ENCODE measurements at places on chromosomes 1 and 21.

- no peak for DNase-seq
These were observed 95.8 kb downstream of the PRKAB2 start for GRCh38 chr1:147076442-147076841.

GRCh38 chr1:19359357-19359756 lies 47.2 kb downstream of the SLC66A1 start:
- DNase-seq = no peak

GRCh38 chr1:193462629-193463320 lies 276.4 kb upstream of the B3GALT2 start:
- DNase-seq = peak; percentile 51

DNA sequence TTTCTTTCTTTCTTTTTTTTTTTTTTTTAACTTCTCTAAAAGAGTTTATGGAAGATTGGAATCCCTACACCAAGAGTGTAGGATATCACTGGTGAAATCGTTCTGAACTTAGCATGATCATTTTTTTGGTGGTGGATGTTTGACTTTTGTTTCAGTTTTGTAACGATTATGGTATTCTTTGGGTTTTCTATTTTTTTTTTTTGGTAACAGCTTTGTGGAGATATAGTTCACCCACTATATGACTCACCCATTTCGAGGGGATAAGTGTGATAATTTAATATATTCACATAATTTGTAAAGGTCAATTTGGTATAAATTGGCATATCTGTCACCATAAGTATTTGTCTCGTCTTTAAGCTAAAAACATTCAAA lies 29.2 kb downstream of the AGPAT3 start:
- DNase-seq = no peak

GRCh38 chr1:232273011-232273410 lies 356.9 kb downstream of the SIPA1L2 start:
- no peak for DNase-seq

- peak; percentile 52 for DNase-seq
These were observed 5.3 kb downstream of the PSRC1 start for GRCh38 chr1:109277434-109278204.

- DNase-seq = no peak
These were observed 550.2 kb downstream of the LMO4 start for GRCh38 chr1:87878873-87879272.

DNA sequence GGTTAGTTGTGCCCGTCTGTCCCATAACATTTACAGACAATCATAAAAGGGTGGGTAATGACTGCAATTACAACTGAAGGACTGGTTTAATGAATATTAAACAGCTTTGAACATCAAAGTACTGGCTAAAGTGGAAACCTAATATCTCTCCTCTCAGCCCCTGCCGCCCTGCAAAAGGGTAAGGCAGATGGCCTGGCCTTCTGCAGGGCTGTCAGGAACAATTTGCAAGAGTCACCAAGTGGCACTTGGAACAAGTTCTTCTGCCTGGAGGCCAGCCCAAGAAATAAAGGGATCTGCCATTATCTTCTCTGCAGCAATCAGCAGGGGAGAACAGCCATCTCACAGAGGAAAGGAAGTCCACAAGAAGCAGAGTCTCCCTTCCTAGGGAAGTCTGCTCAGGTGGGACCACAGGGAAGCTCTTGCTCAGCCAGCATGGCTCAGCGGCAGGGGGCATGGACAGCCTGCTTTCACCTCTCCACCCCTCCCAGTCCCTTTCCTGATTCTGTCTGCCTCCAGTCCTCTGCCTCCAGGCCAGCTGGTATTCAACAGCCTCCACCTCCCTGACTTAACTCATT lies 96.1 kb downstream of the TRABD2B start:
- no peak for DNase-seq

GRCh38 chr1:1061682-1062345 lies 12.3 kb downstream of the RNF223 start:
- no peak for DNase-seq

DNA sequence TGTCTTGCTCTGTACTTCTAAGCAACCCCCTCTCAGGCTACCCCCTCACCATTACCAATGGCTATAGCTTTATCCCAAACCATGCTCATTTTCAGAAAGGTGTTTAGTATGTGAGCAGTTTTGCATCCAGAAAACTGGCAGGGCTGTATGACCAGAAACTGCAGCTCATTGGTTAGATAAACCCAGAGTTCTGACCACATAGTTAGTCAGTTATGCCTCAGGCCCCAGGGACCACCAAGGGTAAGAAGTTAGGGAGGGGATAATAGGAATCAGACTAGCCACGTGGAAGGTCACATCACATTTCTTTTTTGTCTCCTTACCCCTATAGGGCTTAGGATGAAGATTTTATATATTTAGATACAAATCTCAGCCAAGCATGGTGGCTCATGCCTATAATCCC lies 1.2 kb downstream of the ITGA10 start:
- DNase-seq = no peak

DNA sequence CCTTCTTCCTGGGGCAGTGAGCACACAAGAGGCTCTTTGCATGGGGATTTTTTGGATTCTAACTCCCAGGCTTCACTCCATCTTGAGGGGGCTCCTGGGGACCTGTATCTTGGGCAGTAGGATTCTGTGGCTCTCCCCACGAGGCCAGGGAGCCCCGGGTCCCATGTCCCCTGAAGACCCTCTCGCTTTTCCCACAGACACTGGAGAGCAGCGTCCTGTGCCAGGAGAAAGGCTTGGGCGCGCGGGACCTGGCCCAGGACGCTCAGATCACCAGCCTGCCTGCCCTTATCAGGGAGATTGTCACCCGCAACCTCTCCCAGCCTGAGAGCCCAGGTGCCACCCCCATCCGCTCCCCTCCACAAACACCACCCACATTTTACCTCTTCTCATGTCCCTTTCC lies 735 bp downstream of the CROCC start:
- DNase-seq = no peak

GRCh38 chr21:22201126-22201525 lies 1202.9 kb downstream of the NCAM2 start:
- DNase-seq = no peak

GRCh38 chr1:12244585-12244984 lies 14.8 kb downstream of the VPS13D start:
- no peak for DNase-seq

- no peak for DNase-seq
These were observed 42.7 kb upstream of the SLC16A1 start for GRCh38 chr1:112998592-112999235.

GRCh38 chr1:208336137-208336518 lies 91.9 kb upstream of the PLXNA2 start:
- no peak for DNase-seq

- no peak for DNase-seq
These were observed 91.5 kb downstream of the SIPA1L2 start for GRCh38 chr1:232538224-232538942.

- DNase-seq = no peak
These were observed 4.4 kb upstream of the KCNN3 start for GRCh38 chr1:154874465-154874864.

DNA sequence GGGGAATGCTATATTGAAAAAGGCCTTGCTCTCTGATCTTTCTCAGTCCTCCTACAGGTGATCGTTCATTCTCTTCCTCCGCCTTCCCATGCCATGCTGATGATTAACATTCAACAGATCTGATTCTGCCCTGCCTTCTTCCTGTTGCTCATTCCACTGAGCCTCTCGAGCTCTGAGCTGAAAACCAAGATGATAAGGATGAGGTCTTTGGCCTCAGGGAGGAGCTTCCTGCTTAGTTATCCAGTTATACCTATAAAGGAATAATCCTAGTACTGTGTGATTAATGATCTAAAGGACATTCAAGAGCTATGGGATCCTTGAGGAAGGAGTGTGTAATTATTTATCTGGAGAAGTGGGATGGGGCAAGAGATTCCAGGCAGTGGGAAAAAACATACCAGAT lies 25.2 kb upstream of the MAP3K7CL start:
- no peak for DNase-seq

GRCh38 chr1:24057171-24057570 lies 54.8 kb downstream of the MYOM3 start:
- no peak for DNase-seq

DNA sequence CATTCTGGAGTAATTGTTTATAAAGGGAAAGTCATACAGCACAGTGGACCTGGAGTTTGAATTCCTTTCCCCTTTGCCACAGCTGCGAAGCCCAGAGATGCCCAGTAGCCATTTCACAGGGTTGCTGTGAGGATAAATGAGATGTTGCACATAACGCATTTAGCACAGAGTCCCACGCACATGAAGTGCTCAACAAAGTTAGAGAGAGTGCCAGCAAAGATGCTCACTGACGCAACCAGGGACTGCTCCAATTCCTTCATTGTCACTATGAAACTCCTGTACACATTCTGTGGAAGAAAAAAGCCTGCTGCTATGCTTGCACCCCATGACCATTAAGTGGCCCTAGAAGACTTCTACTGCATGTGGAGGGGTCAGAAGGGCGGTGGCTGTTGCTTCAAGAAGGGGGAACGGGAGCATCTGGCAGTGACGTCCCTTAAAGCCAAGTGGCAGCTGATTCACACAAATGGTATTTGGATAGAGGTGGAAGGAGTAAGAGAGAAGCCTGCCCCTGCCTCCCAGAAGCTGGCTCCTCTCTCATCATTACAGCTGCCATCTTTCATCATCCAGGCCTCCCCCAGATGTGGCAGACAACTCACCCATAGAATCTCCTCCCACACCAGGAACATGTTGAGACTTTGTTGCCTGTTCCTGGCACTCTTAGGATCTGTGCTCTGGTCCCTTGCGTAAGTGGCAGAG lies 26.5 kb upstream of the VAV3 start:
- no peak for DNase-seq

DNA sequence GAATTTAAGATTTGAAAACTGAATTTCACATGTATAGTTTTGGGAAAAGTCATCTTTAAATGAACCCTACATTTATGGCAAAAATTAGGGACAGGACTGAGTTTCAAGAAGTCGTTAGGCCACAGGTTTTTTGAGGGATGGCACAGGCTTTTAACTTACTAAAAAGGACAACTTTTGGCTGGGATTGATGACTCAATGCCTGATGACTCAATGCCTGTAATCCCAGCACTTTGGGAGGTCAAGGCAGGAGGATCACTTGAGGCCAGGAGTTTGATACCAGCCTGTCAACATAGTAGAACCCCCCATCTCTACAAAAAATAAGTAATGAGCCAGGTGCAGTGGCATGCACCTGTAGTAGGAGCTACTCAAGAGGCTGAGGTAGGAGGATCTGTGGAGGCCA lies 15.9 kb downstream of the UCK2 start:
- no peak for DNase-seq

GRCh38 chr1:45331436-45332345 lies 5.0 kb downstream of the HPDL start:
- no peak for DNase-seq

DNA sequence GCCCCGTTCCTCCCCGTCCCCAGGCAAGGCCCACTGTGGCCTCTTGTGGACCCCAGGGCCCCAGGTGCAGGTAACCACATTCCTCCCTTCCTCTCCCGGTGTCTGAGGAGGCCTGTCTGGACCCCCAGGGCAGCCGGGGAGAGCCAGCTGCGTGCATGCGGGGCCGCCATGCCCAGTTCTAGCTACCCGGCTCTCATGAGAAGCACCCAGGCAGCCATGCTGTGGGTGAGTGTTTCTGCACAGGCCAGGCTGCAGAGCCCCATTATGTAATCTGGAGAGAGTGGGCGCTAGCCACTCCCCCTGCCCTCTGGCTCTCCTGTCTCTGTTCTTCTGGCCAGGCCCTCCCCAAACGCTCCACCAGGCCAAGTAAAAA lies 18.4 kb upstream of the PLEKHG5 start:
- no peak for DNase-seq

DNA sequence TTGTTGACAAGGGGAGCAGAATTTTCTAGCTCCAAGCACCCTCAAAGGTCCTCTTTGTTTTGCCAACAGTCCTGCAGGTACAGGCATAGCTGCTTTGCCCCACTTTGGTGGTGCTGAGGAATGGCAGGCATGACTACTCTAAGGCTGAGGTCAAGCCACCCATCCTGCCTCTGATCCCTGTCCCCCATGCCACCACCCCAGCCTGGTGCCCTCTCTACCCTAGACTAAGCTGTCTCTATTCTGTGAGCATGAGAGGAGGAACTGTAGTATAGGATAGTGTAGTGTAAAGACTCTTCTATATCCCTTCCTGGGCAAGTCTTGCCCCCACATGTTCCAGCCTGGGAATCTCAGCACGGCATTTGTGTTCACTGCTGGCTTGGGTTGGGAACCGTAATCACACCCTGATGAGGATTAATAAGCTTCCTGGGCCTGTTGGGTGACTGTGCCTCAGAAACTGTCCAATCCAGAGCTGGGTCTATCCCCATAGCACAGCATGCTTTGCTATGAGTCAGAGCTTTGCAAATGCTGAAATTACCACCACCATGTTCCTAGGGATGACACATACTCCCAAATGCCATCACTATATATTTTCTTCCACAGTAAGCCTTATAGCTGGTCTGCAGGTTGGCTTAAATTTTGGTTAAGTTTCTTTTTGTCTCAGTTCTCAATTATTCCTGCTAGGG lies 105.7 kb upstream of the PPP2R5A start:
- DNase-seq = no peak

DNA sequence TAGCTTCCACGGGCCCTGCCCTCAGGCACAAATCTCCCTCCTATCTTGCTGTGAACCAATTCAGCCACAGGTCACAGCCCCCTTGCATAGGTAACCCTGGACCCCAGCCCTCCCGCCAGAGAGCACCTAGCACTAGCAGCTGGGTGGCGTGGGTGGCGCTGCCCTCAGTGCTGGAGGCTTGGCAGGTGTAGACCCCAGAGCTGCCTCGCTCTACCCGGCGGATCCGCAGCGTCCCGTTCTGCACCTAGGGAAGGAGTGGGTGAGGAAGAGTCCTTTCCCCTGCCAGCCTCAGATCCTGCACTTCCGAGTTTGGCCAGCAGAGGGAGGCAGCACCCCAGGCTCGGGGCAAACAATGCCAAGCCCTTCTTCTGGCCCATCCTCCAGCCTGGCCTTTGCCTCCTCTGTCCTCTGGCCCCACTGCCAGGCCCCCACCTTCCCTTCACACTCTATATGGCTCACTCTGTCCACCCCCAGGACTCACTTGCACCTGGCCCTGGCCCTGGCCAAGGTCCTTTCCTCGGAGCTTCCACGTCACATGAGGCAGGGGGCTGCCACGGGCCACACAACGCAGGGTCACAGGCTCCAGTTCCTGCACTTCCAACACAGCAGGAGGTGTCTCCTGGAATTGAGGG lies 9.0 kb downstream of the IGSF9 start:
- DNase-seq = peak; percentile 76

- no peak for DNase-seq
These were observed 6.7 kb downstream of the CDC7 start for GRCh38 chr1:91507328-91507727.

DNA sequence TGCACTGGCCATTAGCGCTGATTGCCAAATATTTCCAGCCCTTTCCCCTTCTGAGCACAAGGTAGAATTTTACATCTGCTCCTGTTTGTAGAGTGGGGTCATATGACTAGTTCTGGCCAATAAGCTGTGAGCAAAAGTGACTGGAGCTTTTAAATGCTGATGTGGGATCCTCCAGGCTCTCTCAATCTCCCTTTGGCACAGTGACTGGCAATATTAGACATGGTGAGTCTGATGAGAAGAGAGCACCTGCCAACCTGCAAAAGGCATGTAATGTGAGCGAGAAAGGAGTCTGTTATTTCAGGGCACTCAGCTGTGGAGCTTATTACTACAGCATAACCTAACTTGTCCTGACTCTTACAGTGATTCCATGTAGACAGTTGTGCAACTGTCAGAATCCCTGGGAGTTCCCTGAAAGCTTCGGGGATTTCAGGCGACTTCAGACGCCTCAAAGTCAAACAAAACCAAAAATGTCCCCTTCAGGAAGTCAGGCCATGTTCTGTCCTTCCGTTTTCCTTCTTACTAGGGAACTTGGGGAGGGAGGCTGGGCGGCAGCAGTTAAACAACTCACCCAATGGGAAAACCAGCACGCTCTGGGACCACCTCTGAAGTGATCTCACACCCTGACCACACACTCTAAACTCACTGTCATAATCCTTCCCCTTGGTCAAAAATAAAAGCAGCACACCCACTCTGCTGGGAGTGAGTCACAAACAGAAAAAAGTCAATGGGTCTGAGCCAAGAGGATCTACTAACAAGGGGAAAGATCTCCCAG lies 3.6 kb upstream of the RASSF5 start:
- DNase-seq = peak; percentile 6

Measured in CD4-positive, alpha-beta T cell treated with Interleukin-6 at 100 ng/mL for 8 hours (primary cell).